ENCODE measurements at places on chromosomes 3 and 15. TPM values are rescaled to one million over a fixed set of nuclear protein-coding genes. Genes with fewer than 3 reads are reported as not detected.

- H3K4me3 ChIP-seq = peak within 1 kb of the TSS; percentile 69
- H3K4me1 ChIP-seq = peaks cover 3% of the 10 kb centered on the region
- no peaks in the 10 kb centered on the region for H3K36me3 ChIP-seq
Measured at GRCh38 chr15:52295421-52296001, at the start of gene MYO5C. TSS of gene MYO5C (minus strand) at chr15:52295804. CDS start at chr15:52295636, 168 bp downstream.

GRCh38 chr15:57705746-57706404, 639 bp upstream of the POLR2M start:
- peak overlapping the region; percentile 84 for H3K27ac ChIP-seq
- H3K27me3 ChIP-seq = no peaks in the 10 kb centered on the region
- peaks cover 10% of the 10 kb centered on the region for H3K36me3 ChIP-seq
- peak overlapping the region; percentile 96 for H3K4me3 ChIP-seq
- peak; percentile 6 for DNase-seq
- peaks cover 60% of the 10 kb centered on the region for H3K4me1 ChIP-seq

DNA sequence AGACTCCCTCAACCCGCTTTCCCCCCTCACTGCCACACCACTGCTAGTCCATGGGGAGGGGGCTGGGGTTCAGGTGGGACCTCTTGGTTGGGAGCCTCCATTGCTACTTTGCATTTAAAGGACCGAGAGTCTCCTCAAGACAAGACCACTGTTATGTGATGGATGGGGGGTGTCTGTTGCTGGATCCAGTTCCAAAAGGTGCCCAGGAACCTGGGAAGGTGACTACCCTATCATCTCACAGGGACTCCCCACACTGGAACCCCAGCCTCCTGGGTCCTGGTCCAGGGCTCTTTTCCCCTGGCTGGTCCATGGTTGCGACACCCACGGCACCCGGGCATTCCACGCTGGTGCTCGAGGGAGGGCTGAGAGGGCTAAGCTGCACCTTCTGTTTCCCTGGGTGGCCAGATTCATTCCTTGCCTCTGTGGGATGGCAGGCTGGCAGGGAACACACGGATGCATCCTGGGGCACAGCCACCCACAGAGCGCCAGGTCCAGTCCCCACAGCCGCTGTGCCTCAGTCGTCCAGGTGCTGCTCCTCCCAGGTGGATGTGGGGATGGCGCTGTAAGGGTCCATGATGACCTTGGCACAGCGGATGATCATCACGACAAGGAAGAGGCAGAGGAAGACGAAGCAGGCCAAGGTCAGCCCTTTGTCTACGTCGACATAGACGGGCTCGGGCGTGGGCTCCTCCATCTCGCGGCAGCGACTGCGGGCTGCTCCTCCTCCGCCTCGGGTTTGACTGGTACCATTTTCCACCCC, 48.6 kb downstream of the FAH start:
- H3K36me3 ChIP-seq = no peaks in the 10 kb centered on the region
- H3K27ac ChIP-seq = no peak overlapping the region
- H3K4me3 ChIP-seq = no peak overlapping the region
- peaks cover 27% of the 10 kb centered on the region for H3K27me3 ChIP-seq
- no peaks in the 10 kb centered on the region for H3K4me1 ChIP-seq

GRCh38 chr15:29988701-29989100, 94.1 kb upstream of the GOLGA8J start:
- H3K4me3 ChIP-seq = no peak overlapping the region
- no peak overlapping the region for H3K27ac ChIP-seq
- H3K27me3 ChIP-seq = peaks cover 9% of the 10 kb centered on the region

Gene KBTBD13
- not detected for total RNA-seq

- H3K4me1 ChIP-seq = peaks cover 62% of the 10 kb centered on the region
- H3K27ac ChIP-seq = peak within 1 kb of the TSS; percentile 94
- H3K4me3 ChIP-seq = peak within 1 kb of the TSS; percentile 92
- DNase-seq = peak; percentile 93
- no peaks in the 10 kb centered on the region for H3K27me3 ChIP-seq
- H3K36me3 ChIP-seq = no peaks in the 10 kb centered on the region
Measured at GRCh38 chr15:101251830-101252820, at the start of gene CHSY1. TSS of gene CHSY1 (minus strand) at chr15:101252048. CDS start at chr15:101251456, 592 bp downstream.

Gene AADACL2
- not detected for total RNA-seq

DNA sequence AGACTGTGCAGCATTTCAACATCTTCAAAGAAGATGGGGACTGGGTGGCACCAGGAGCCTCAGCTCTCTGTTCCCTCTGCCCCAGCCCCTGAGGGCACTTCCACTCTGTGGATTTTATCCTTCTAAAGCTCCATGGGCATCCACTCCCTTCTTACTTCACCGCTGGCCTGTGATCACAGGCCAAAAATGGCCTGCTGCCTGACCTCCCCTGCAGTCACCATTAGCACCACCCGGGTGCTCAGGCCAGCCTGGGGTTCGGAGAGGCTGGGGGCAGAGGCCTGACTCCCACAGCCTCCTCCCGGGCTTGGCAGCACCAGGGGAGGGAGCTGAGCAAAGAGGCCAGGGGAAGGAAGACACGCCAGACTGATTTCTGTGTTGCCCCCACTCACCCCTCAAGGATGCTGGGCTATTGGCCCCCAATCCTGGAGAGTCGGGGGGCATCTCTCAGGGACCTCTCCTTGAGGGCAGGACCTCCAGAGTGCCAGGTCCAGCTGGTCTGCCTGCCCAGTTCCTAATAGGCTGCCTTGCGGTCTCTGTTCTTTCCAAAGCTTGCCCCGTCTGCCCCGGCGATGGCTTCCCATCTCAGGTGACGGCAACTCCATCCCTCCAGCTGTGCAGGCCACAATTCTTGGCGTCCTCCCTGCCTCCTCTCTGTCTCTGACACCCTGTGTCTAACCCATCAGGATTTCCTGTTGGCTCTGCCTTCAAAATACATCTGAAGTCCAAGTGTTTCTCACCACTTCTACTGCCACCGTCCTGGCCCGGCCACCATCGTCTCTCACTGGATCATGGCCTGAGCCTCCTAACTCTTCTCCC, 67.1 kb downstream of the EXOG start:
- H3K36me3 ChIP-seq = no peaks in the 10 kb centered on the region
- no peaks in the 10 kb centered on the region for H3K27me3 ChIP-seq
- no peak overlapping the region for H3K4me3 ChIP-seq
- H3K4me1 ChIP-seq = no peaks in the 10 kb centered on the region
- DNase-seq = no peak

Data from activated T-cell treated with anti-CD3 and anti-CD28 coated beads, Interleukin-2, amount 50 U/mL, for 72 hours (primary cell).